ENCODE measurements at places on chromosomes 5 and 9. TPM values are rescaled to one million over a fixed set of nuclear protein-coding genes. Genes with fewer than 3 reads are reported as not detected.

- no peak for DNase-seq
Measured at GRCh38 chr5:14153071-14153864, 10.1 kb downstream of the TRIO start.

GRCh38 chr9:97900103-97900737 is 22.1 kb downstream of the TRMO start:
- no peak for DNase-seq

- DNase-seq: no peak
Measured at GRCh38 chr9:101636247-101636646, 41.5 kb upstream of the PPP3R2 start.

DNA sequence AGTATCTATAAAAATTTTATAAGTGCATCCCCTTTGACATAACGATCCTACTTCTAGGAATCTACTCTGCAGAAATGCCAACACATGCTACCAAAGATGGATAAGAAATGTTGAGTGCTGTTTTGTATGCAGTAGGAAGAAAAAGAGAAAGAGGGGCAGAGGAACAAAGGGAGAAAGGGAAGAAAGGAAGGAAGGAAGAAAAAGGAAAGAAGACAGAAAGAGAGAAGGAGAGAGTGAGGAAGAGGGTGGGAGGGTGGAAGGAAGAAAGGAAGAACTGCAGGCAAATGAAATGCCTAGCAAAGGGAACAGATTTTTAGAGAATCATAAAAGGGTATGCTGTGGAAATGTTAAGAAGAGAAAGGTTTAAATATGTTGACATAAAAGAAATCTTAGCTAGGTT is 48.5 kb upstream of the ALDOB start:
- DNase-seq: no peak

DNA sequence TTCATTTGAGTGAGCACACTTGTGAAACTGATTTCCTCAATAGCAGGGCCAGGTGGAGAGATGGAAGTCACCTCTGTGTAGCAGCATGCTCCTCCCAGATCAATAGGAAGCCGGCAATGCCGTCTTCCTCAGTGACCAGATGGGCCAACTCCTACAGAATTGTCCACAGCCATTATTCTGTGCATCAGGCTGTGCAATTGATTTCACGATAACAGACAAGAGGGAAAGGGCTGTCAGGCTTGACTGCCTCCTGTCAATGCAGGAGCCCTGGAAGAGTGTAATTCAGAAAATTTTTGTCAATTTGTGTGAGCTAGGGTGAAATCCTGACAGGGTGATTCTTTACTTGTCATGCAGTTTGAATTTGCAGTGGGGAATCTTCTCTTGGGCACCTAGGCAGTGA is 838.4 kb upstream of the NUDT12 start:
- DNase-seq: no peak

- no peak for DNase-seq
Measured at GRCh38 chr5:14464671-14465070, 116.9 kb upstream of the OTULINL start.

DNA sequence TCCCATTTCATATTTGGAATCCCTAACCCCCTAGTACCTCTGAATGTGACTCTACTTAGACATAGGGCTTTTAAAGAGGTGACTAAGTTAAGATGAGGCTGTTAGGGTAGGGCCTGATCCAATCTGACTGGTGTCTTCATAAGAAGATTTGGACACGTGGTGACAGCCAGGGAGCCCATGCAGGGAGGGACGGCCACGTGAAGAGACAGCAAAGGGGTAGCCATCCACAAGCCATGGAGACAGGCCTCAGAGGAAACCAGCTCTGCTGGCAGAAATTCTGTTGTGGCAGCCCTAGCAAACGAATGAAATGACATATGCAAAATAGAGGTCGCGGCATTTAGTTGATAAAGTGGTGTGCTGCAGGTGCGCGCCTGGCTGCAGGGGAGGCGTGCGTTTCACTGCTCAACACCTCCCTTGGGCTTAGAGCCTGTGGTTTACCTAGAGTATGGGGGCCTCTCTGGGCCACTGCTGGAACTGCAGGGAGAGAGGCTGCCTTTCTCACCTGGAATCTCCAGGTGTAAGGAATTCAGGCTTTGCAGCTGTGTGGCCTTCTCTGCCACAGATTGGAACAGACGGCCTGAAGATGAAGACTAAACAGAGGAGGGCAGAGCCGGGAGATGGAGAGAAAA is 7.1 kb upstream of the AFAP1L1 start:
- DNase-seq: peak; percentile 75

The CD72 gene
- 1.8 TPM for polyA plus RNA-seq

The MTX3 gene
- polyA plus RNA-seq: 2.4 TPM

The ORM2 gene
- polyA plus RNA-seq: not detected

Data from CD4-positive, alpha-beta memory T cell (primary cell).